ENCODE measurements at places on chromosomes 11 and 22.

DNA sequence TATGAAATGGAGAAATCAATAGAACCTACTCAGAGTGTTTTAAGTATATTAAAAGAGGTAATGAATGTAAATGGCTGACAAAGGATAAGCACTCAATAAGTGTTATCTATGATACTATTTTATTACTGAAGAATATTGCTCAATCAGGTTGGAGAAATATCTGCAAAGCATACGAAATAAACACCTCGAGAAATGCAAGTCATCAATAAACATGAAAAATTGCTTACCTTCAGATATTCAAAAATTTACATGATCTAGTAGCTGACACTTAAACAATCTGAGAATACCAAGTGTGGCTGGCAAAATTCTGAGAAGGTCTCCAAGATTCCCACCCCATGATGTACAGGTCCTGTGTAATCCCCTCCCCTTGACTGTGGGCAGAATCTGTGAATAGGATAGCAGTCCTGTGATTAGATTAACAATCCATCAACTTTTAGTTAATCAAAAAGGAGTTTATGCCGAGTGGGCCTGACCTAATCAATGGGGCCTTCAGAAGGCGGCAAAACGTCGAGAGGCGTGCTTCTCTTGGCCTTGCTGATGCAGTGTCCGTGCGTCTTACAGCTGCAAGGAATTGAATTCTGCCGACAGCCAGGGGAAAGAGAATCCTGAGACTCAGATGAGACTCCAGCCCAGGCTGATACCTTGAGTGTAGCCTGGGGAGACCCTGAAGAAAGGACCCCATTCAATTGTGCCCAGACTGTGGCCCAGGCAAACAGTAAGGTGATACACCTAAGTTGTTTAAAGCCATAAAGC, 49.1 kb downstream of the SPATA19 start:
- DNase-seq, result no peak

GRCh38 chr11:36093548-36093947, 149.7 kb downstream of the LDLRAD3 start:
- DNase-seq, result no peak

DNA sequence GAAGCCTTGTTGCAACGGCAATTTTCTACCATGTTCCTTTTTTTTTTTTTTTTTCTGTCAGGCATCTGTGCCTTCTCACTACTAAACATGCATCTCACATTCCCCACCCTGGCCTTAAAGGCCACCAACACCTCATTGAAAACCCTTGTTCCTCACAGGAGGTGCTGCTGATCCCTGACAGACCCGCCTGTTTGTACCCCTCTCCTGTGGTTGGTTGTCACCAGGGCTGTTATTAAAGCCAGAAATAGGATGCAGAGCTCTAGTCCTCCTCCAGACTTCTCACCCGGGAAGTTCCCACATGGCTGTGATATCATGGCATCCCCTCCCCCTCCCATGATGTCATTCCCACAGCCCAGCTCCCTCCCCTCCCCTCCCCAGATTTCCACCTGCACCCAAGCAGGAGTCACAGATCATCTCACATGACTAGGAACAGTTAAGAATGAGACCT, 302.8 kb upstream of the NCAM1 start:
- DNase-seq, result no peak

DNA sequence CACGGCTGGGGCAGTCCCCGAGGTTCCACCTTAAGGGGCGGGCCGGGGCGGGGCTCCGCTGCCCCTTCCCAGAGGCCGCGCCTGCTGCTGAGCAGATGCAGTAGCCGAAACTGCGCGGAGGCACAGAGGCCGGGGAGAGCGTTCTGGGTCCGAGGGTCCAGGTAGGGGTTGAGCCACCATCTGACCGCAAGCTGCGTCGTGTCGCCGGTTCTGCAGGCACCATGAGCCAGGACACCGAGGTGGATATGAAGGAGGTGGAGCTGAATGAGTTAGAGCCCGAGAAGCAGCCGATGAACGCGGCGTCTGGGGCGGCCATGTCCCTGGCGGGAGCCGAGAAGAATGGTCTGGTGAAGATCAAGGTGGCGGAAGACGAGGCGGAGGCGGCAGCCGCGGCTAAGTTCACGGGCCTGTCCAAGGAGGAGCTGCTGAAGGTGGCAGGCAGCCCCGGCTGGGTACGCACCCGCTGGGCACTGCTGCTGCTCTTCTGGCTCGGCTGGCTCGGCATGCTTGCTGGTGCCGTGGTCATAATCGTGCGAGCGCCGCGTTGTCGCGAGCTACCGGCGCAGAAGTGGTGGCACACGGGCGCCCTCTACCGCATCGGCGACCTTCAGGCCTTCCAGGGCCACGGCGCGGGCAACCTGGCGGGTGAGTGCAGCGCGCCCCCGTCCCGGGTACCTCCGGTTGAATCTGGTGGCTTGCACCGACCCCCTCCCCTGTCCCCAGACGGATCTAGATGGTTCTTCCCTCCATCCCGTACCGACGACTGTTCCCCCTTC, at the start of gene SLC3A2:
Gene SLC3A2 (plus strand): TSS at position 94 of the 776 bp plus-strand sequence. CDS start 128 bp downstream, at position 222.
- peak; percentile 95 for DNase-seq

DNA sequence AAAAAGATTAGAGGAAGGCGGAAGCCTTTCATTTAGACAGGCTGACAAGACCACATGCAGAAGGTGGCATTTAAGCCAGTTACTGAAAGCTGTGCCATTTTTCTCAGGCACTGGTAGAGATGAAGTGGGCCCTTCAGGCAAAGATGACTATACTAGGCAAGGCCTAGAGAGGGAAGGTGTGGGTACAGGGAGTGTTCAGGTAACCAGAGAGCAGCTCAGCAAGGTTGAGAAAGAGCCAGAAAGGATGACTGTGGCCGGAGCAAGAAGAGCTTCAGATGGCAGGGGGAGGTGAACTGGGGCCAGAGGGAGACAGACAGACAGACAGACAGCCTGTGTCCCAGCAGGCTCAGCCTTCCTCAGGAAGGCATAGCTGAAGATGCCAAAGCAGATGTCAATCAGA, 88.1 kb upstream of the NARS2 start:
- peak; percentile 25 for DNase-seq

- no peak for DNase-seq
Measured at GRCh38 chr11:97743205-97743742, 1277.5 kb upstream of the CNTN5 start.

DNA sequence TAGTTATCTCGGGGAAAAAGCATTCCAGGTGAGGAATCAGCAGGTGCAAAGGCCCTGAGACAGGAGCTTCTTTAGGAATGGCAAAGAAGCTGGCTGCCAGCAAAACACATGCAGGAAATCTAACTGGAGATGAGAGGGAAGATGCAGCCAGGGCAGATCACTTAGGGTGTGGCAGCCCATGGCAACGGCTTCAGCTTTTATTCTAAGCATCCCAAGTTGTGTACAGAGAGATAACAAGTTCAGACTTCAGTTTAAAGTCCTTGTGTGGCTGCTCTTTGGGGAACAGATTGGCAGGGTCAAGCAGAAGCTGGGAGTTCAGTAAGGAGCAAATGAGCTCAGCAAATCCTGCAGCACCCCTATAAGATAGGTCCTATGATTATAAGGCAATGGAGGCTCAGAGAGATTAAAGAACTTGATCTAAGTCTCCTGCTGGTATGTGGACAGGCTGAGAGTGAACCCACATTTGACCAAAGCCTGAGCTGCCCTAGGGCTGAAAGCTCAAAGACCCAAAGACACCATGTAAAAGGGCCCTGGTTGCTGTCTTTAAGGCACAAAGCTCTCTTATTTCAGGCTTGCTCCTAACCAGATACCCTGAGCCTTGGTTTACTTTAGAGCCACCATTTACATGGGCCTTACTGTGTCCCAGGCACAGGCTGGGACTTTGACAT, 466.8 kb downstream of the SOX6 start:
- DNase-seq, result no peak

DNA sequence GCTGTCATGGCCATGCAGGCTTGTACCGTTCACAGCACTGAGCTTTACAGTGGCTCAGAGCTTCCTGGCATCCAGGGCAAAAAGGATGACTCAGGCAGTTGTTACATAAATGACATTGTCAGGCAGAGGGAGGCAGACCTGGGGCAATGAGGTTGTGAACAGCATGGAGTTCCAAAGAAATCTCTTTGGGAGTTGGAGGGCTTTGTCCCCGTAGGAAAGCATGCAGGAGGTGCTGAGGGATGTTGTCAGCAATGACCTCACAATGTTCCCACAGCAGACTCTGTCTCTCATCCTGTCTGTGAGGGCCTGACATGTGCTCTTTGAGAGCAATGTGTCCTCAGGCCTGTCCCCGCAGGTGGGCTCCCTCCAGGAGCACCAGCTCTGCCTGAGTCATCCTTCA, 25.9 kb upstream of the PDE2A start:
- peak; percentile 62 for DNase-seq

DNA sequence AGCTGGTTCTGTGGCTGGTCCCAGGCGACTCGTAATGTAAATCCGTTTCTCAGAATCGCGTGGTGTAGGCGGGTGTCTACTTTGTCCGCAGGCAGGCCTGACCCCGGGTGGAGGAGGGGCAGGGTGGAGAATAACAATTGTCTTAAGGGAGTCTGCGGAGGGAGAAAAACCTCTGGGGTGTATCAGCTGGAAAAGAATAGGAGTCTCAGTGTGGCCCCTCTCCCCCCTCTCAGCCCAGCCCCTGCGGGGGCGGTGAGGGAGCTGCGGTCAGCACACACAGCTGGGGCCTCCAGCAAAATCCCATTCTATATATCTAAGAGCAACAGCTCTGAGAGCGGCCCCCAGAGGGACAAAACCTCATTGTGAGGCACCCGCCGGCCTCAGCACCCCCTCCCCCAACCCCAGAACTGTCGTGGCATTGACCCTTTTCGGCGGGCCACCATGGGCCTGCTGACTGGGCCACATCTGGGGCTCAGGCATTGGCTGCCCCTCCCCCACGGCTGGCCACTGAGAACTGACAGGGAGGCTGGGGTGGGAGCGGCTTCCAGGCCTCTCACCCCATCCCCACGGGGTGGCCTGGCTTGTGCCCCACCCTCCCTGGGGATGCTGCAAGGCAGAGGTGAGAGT, 2.7 kb upstream of the MYRF start:
- DNase-seq, result no peak

DNA sequence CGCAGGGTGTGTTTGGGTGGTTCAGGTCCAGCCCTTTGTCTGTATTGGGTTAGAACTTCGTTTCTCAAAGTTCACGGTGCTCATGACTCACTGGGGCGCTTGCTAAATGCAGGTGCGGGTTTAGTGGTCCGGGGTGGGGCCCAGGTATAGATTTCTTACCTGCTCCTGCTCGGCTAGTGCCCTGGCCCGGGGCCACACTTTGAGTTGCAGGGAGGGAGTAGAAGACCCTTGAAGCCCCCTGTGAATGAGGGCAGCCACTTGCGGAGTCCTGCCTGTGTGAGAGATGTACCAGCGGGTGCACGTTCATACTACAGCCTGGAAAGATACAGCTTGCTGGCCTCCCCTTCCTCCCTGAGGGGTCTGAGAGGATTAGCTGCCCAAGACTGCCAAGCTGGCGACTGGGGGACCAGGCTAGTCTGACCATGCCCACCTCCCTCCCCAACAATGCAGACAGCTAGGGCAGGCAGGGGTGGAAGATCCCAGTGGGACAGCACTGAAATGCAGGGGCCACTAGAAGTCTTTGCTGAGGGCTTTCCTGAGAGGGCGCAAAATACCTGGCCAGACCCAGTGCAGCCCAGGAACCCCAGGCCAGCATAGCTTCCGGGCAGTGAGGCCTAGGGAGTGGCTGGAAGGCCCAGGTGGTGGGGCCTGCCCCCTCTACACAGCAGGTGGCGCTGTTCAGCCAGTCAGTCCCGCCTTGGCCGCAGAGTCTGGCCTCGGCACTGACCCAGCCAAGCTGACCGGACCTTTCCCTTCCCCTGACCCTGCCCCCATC, 5.1 kb upstream of the MYRF start:
- peak; percentile 92 for DNase-seq
